ENCODE measurements at places on chromosomes 3 and 15. TPM values are rescaled to one million over a fixed set of nuclear protein-coding genes. Genes with fewer than 3 reads are reported as not detected.

- no peak for DNase-seq
Observed at GRCh38 chr3:129218742-129219141, 30.7 kb upstream of the COPG1 start.

DNA sequence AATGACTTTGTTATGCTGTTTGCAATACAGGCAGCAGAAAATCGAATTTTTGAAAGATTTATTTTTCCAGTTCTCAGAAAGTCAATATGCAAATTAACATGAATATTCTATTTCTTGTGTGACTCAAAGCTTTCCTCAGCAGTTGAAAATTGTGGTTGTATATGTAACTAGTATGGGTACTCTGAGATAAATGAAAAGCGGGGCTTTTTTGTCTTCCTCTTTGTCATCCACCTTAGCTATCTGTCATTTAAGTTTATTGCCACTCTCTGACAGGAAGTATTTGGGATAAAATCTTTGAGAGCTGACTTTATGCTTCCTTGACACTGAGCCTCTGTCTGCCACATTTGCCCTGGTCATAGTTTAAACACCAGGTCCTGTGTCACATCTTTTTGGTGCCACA, 91.5 kb downstream of the ATG7 start:
- no peak for DNase-seq

GRCh38 chr3:105842943-105843342, 25.9 kb downstream of the CBLB start:
- no peak for DNase-seq

DNA sequence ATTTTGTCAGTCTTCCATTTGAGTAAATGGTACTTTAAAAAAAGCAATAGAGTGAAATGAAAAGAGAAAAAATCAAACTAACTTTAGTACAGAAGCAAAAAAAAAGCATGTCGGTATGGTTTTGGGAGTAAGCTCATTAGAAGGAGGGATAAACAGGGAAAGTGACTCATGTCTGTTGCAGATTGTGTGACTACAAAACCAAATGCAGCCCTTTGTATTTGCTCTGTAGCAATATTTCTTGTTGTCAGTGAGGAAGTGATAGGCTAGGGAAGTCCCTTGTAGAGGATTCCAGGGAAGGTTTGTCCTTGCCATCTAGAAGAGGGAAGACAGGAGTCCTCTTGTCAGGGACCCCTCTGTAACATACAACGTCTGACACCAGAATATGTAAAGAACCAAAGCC, 150.5 kb upstream of the POU1F1 start:
- no peak for DNase-seq

The HIGD1A gene
- polyA plus RNA-seq = 145 TPM

GRCh38 chr3:7669641-7670040, 808.7 kb downstream of the GRM7 start:
- no peak for DNase-seq

DNA sequence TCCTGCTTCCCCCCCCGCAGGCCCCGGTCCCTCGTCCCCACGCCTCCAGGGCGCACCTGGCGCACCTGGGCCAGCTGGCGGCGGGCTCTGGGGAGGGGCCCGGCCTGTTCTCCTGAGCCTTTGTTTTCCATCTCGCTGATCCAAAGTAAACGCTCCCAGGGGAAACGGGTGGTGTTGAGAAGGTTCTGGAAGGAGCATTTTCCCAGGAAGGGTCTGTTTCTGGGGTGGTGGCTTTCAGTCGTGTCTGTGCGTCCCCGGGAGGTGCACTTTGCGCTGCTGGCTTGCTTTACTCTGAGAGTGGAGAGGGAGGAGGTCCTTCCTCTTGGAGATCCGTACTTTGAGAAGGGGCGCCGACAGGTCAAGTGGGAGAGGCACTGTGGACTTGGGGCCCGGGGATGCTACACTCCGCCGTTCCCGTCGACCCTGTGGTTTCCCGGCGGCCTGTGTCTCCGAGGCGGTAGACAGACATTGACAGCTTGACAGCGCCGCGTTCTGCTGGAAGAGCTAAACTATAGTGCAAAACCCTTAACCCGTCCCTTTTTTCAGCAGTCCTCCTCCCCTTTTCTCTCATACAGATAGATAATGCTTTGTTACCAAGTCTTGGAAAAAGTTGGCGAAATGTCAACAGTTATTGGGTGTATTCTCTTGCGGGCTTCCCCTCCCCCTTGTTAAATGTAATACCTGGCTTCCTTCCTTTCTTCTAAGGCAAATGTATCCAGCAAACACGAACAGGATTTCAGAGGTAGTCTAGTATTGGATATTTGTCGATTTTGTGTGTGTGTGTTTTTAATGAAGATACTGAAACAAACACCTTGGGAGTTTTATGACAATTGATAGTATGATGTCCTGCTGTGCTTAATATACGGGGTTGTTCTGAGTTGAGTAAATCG, 6.5 kb downstream of the TPM1 start:
- DNase-seq = no peak

DNA sequence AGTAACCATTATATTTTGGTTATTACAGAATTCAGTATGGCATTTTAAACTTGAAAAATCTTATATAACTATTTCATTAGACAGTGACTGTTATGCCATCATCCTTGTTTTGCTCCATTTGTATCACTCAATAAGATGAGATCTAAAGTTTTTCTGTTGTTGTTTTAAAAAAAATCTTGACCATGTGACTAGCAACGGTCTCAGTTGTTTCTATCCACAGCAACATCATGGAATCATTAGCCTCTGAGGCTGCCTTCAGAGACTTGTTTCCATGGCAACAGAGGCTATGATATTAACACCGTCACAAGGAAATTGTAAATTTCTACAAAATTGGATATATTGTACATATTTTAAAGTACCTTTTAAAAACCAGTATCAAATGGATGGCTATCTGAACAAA, 129.8 kb downstream of the DLG1 start:
- peak; percentile 33 for DNase-seq

DNA sequence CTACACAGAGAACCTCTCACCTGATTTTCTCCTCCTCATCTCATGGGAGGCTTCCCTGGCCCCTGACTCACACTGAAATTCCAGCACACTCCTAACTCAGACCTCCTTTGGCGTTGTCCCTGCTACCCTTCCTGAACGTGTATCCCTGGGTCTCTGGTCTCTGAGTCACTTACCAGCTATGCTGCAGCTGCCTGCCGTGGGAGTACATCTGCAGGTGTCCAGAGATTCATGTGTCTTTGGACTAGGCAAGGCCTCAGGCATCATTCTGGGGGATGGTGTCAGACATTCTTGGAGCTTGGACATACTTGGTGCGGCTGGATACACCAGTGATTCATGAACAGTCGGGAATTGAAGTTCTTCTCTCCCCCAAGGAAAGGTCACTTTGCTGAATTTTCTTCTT, 148.8 kb upstream of the TRIM42 start:
- DNase-seq = no peak

GRCh38 chr15:25931851-25932250, 68.7 kb upstream of the ATP10A start:
- DNase-seq = no peak

DNA sequence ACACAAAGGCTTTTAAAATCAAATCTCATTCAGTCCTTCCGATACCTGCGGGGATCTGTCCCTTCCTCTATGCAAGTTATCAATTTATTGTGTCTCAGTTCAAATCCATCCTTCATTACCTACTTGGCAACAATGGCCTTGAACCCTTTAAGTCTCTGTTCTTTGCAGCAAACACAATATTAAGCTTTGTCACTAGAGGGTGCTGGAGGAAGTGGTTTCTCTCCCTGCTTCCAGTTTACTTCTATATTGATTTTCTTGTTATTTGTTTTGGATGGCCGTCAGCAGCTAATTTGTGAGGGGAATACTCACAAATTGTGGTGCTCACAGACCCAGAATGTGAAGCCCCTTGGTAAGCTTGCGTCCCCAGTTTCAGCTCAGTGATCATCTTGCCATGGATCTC, 278.3 kb downstream of the FGF12 start:
- no peak for DNase-seq

DNA sequence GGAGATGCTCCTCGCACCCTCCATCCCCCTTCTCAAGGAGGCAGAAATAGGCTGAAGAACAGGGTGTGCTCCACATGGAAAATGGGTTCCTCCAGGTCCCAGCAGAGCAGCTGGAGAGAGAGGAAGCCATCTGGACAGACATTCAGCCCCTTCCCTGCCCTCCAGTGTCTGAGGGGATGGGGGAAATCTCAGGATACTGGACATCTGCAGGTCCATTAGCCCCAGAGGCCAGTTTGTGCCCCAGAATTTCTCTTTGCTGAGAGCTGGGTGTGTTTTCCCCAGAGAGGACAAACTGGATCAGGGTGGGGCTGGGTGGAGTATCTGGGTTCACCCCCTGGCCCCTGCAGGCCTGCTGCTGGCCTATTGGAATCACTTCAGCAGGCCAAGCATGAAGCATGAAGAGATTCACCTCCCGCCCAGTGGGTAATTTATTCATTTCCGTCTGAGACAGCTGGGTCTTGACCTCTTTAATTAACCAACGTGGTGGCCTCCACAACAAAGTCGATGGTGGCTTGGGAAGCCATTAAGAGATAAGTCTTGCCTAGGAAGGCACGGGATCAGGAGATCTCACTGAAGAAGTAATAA, 4.6 kb downstream of the FAM3D start:
- no peak for DNase-seq

- DNase-seq = no peak
Observed at GRCh38 chr3:24048843-24049242, 103.8 kb downstream of the NR1D2 start.

DNA sequence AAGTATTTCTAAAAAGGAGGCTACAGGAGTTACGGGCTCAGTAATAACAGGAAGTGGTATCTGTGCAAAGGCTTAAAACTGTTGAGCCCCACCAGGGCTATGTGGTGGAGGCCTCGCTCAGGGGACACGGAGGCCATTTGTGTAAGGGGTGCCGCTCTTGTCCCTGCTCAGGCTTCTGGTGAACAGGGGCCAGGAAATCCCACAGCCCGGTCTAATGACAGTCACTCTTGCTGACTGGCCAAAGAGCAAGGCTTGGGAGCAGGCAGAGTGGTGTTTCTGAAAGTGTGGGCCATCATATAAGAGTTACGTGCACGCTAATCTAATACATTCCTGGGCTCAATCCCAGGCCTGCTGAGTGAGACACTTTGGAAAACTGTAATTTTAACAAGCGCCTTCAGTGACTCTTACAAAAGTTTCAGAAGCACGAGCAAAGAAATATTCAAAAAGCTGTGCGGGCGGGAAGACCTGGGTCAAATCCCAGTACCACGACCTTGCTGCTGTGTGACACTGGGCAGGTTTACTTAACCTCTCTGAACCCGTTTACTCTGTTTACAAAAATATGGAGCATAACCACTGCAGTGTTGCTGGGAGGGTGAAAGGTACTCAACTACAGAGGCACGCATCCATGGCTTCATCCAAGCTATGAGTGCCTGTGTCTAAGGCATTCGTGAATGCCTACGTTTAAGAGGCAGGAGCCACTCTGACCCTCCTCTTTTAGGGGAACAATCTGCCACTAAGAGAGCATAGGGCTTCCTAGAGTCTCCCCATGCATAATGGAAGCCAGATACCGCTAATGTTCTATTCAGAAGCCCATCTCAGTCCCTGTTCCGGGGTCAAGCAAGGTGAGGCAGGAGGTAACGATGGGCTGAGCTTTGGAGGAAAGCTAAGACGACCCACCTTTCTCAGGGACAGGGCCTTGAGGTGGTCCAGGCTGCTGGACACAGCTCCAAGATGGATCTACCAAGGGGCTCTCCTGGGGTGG, 2.0 kb downstream of the ATP10A start:
- DNase-seq = no peak

DNA sequence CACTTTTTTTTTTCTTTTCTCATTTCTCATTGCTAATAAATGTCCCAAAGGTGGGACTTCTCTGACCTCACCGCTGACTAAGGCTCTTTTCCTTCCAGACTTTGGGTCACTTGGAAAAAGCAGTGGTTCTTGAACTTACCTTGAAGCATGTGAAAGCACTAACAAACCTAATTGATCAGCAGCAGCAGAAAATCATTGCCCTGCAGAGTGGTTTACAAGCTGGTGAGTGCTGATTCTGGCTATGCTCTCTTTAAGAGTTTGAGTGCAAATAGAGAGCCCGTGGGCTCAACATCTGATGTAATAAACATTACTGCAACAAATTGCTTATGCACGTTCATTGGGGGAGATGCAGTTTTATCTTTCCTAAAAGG, 2.0 kb downstream of the BHLHE40 start:
- DNase-seq = no peak

The ATP13A4 gene
- 1.3 TPM for polyA plus RNA-seq

GRCh38 chr3:156425651-156426050, 129.3 kb downstream of the SSR3 start:
- DNase-seq = no peak

The ROPN1 gene
- polyA plus RNA-seq = 0.25 TPM

The FBN1 gene
- 98.2 TPM for polyA plus RNA-seq

The KCNMB3 gene
- polyA plus RNA-seq = 8.1 TPM

DNA sequence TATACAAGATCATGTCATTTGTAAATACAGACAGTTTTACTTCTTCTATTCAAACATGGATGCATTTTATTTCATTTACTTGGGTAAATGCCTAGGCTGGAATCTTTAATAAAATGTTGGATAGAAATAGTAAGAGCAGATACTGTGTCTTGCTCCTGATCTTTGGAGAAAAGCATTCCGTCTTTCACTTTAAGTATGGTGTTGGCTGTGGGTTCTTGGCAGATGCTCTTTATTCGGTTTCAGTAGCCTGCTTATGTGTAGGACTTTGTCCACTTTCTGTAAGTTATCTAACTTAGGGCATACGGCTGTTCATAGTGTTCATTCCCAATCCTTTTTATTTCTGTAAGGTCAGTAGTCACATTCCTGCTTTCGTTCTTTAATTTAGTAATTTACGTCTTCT, 303.0 kb downstream of the ADAMTS17 start:
- no peak for DNase-seq

GRCh38 chr3:57126244-57126643, 38.9 kb downstream of the IL17RD start:
- DNase-seq = no peak

DNA sequence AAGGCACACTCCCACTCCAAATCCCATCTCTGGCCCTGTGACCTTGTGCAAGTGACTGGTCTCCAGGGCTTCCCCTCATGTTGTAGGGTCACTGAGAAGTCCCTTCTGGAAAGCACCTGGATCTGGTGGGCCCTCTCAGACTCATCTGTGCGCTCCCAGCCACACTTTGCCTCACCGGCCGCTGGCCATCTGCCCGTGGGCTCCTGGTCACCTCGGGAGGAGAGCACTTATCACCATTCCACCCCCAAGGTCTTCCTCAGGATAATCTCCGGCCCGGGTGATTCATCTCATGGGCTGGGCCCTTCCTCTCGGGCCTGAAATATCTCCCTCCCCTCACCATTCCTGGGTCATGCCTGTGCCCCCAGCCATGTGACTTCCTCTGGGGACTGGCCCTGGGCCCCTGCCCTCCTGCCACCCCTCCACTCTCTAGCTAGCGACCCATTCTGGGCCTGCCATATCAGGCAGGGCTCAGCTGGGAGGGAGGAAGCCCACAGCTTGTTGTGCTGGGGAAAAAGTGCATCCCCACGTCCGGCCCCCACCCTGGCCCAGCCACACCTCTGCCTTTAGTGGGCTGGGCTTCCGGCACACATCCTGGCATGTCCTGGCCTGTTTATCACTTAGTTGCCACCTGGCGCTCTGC, 10.6 kb upstream of the WNT7A start:
- DNase-seq = no peak

The ASB14 gene
- polyA plus RNA-seq = 1.4 TPM

The P2RY13 gene
- 0.81 TPM for polyA plus RNA-seq

- no peak for DNase-seq
Observed at GRCh38 chr3:52456169-52456799, 880 bp downstream of the NISCH start.
